RWPE1 (cell line): ENCODE measurements at places on chromosomes 12 and 14.

GRCh38 chr12:128944956-128945355, 91.7 kb downstream of the GLT1D1 start:
- no peak for DNase-seq

DNA sequence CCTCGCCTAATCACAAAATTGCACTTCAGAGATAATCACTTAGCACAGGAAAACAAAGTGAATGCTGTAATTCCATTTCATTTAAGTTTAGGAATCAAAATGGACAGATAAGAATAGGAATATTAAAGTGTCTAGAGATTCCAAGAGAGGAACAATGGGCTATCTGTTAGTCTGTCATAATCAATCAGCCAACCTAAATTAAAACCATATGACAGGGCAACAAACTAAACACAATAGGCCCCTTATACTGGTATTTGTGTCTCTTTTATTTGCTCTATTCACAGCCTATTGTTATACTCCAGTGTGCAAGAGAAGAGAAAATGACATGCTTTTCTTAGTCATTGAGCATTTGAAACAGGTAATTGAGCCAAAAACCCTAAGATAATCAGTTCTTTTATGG, 259.4 kb downstream of the PRKD1 start:
- DNase-seq, result no peak

DNA sequence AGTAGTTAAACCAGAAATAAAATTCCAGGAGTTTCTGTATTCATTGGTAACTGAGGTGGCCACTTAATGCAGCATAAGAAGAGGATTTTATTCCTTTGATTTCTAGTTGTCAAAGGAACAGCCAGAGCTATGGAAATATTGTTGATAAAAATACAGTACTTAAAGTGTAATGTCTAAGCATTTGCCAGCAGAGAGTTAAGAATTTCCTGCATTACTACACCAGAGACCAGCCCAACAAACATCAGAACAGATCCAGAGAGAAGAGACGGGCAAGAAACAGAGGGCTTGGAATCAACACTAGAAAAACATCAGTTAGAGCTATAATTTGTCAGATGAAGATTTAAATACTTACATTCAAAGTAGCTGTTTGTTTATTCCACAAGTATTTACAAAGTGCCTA, 77.9 kb downstream of the ST8SIA1 start:
- DNase-seq, result no peak

DNA sequence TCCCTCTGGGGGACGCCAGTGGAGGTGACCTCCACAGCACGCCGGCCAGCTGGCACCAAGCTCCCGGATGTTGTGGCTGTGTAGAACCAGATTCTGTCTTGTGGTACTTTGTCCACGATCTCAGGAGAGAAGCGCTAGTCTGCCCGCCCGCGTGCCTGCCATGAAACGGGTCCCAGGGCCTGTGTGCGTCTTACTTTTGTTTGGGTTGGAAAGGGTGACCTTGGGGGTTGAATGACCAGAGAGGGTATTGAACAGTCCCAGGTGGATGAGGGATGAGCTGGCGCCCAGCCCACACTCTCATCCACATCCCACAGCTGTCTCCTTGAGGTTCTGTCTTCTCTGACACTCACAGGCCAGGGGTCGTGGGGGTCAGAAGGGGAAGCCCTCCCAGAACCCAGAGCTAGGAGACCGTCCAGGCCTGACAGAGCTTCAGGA, 78.3 kb downstream of the WDR20 start:
- DNase-seq, result no peak

- peak; percentile 4 for DNase-seq
These were observed 24.5 kb downstream of the RECQL start for GRCh38 chr12:21476949-21477348.

DNA sequence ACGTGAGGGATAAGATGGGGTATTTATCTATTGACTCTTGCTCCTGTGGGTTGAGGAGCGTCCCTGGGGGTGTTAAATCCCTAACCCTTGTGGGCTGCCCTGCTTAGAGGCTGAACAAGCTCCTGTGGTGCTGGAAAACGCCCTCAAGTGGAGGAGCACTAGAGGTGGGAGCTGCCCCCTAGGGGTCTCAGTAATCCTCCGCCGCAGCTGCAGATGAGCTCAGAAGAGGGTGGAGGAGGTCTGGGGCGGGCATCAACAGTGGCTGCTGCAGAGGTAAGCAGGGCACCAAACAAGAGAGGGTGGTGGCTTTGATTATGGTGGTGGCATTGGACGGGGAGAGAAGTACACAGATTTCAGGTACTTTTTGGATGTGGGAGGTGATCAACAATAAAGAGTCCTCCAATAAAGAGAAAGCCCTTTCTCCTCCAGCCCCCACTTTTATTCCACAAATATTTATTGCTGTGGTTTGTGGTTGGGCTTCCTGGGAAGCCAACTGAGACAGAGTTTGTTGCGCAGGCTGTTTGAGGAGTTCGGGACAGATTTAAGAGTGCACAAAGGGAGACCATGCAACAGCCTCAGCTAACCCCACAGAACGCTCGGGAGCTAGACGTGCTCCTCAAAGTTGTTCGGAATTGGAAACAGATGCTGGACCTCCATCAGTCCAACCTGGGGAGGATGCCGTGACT, 179.9 kb downstream of the ADCK1 start:
- DNase-seq, result no peak

DNA sequence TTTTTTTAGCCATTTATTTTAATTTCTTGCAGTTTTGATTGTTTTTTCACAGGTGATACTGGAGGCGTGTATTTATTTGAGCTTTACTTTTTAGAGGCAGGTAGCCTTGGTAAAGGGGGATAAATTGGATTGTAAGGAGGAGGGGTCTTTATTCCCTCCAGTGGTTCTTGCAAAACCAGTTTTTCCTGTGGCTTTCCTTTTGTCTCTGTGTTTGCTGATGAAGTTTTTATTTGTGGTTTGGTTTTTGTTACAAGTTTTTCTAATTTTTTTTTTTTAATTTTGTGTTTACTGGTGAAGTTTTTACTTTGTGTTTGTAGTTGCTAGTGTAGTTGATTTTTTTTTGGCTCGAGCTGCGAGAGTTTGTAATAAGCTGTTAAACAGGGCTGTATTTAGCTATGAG, 278.5 kb downstream of the PRKD1 start:
- DNase-seq, result no peak

GRCh38 chr14:88496414-88496813, 58.4 kb downstream of the PTPN21 start:
- no peak for DNase-seq

DNA sequence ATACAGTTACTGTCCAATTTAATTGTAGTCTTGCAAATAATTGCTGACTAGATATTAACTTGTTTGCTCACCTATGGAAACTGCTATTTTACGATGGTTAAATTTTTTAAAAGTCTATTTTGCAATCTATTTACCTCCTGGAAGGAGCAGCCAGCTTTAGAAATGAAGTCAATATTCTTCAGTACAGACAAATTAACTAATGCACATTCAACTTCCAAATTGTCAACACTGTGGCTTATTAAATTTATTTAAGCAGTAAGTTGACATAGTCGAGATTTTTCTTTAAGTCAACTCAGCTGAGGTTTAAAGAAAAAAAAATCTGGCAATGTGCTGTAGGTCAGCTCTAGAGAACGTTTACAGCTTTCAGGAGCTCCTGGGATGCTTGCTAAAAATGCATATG, 221.2 kb downstream of the SSPN start:
- DNase-seq, result no peak

DNA sequence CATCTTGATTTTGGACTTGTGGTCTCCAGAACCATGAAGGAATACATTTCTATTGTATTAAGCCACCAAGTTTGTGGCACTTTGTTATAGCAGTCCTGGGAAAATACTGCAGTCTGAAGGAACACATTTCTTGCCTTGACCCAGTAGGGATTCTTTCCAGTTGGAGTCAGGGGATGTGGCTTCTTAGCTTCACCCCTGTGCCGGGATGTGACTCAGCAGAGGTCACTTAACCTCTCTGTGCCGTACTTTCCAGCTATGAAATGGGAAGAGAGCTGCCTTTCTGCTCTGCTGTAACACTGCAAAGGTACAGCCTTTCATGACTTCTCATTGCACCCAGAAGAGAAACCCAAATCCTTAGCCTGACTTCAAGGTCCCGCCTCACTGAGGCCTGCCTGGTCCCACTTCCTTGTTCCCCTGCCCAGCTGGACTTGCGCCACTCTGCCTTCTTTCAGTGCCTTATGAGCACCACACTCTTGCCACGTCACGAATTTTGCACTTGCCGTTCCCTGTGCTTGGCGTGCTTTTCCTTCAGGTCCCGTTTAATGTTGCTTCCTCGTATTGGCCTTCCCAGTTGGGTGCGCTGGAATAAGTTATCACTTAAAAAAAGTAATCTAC, 24.2 kb downstream of the CHST11 start:
- no peak for DNase-seq

DNA sequence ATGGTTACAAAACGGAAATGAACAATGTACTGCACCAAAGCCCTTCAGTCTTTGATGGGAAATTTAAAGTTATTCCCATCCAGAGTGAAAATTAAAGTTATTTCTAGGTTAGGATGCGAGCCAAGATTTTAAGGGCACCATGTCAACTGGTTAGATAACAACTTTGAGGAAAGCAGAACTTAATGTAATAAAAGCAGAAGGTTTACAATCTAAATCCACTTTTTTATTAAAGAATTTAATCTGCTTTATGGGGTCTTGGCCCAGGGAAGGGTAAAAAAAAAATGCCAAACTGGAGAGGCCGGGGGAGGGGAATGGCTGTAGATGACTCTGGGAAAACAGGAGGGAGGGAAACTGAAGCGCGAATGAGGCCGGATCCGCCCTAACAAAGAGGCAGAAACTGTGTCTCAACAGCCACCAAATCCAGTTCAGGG, 108.2 kb upstream of the ATF7IP start:
- no peak for DNase-seq

DNA sequence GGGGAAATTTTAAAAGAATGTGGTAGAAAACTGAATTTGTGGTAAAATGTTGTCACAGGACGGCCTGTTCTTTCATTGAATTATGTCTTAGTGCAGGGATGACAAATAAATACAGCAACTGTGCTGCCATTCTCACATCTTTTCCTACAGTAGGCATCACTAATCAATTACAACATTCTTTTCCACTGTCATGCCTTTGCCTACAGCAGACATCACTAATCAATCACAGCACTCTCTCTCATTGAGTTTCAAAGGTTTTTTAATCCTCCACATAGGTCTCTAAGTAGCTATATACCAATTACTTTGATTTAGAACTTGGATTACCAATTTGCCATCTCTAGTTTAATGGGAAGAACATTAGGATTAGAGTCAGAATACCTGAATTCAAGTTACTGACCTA, 30.1 kb downstream of the NTF3 start:
- no peak for DNase-seq

- no peak for DNase-seq
These were observed 52.0 kb upstream of the SOCS2 start for GRCh38 chr12:93520454-93520853.

DNA sequence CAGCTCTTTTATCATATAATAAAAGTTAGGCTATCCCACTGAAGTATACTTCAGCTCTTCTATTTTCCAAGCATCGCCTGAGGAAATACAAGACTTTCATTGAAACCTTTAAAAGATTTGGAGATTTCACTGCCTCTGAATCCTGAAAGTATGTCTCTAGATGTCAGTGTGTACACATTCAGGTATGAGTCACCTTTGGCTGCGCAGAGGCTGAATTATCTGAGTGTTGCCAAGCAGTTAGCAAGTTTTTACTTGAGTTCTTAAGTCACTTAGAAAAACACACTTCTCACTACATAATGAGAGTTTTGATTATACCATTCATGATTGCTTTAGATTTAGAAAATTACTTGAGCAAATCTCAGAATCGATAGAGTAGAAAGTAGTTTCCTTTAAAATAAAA, 210.3 kb downstream of the TMTC2 start:
- DNase-seq, result peak; percentile 73

DNA sequence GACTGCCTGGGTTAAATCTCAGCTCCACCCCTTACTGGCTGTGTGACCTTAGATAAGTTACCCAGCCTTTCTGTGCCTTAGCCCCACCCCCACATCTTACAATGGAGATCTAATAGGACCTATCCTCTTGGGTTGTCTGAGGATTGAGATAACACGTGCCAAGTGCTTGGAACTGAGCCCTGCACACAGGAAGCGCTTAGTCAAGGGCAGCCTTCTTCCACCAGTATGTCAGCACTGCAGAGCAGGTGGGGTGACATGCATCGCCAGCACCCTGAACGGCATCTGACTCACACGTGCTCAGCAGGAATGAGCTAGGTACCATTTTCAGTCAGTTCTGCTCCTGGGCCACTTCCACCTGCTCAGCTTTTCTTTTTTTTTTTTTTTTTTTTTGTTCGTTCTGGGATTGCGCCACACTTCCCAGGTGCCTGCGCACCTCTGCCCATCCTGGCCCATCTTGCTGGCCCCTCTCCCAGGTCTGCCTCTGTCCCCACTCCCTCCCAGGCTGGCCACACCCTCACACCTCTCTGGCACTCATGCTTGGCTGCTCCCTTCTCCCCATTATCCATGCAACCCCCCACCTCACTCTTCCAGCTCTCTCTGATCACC, 19.6 kb downstream of the LGMN start:
- peak; percentile 84 for DNase-seq

DNA sequence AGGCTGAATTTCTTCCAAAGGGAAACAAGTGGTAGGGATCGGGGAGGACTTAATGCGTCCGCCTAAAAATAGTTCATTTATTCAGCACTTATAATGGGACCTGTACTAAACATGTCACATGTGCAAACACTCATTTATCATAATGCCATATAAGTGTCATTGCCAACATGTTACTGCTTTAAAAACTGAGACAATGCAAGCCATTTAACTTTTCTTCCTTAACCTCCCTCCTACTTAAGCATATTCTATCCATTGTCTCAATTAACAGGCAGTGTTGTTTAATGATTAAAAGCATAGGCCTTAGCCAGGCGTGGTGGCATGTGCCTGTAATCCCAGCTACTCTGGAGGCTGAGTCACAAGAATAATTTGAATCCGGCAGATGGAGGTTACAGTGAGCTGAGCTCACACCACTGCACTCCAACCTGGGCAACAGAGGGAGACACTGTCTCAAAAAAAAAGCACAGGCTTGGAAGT, 13.5 kb upstream of the SCFD1 start:
- DNase-seq, result no peak

DNA sequence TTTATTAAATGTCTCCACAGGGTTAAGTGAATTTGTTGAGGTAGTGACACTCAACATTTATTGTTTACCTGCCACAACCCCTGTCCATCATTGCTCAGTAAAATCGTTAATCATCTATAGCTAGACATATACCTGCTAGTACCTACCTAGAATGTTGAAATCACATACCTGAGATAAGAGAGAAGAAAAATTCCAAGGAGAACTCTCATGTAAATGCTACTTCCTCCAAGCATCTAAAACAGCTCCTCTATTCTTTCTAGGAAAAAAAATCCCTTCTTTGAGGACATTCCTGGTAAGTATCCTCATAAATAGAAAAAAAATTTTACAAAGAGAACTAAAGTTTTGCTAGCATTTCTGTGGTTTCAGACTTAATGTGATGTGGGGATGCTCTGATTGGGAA, 325.1 kb downstream of the DAD1 start:
- DNase-seq, result no peak

- peak; percentile 27 for DNase-seq
These were observed 10.5 kb downstream of the NTF3 start for GRCh38 chr12:5442251-5443006.

DNA sequence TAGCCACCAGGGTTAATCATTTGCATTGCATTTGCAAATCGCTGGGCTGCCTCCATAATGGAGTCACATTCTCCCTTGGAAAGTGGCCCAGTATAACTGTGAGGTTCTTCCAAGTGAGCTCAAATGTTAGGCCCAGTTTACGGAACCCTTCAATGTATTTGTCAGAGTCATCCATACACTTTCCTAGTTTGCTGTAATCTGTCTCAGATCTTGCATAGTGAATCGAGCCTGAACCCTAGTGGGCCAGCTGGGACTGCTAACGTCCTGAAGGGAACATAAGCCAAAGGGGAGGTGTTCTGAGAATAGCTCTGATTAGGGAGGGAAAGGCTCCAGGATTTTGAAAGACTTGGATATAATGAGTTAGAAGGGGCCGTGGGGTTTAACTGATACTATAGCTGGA, 406.3 kb downstream of the SLC6A15 start:
- no peak for DNase-seq
